ENCODE measurements at places on chromosomes 12 and 14.
A peak's percentile ranks its signal among the peaks of the same experiment; 100 is the strongest.

DNA sequence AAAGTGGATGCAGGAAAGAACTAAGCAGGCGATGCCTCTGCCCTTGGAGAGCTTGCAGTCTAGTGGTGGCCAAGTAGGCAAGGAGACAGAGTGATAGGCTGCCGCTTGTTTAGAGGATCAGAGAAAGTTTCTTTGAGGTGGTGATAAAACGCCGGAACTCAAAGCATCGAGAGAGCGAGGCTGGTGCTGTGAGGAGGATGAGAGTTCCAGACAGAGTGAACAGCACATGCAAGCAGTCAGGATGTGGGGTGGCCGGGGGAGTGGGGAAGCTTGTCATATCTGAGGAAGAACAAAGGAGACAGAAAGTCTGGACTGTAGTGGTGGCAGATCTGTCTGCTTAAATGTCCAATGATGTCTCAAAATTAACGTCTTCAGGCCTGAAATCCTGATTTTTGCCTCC lies 319.7 kb downstream of the SNAPC1 start:
- no peak for DNase-seq

GRCh38 chr14:62322216-62322615 lies 560.0 kb downstream of the SNAPC1 start:
- no peak for DNase-seq

DNA sequence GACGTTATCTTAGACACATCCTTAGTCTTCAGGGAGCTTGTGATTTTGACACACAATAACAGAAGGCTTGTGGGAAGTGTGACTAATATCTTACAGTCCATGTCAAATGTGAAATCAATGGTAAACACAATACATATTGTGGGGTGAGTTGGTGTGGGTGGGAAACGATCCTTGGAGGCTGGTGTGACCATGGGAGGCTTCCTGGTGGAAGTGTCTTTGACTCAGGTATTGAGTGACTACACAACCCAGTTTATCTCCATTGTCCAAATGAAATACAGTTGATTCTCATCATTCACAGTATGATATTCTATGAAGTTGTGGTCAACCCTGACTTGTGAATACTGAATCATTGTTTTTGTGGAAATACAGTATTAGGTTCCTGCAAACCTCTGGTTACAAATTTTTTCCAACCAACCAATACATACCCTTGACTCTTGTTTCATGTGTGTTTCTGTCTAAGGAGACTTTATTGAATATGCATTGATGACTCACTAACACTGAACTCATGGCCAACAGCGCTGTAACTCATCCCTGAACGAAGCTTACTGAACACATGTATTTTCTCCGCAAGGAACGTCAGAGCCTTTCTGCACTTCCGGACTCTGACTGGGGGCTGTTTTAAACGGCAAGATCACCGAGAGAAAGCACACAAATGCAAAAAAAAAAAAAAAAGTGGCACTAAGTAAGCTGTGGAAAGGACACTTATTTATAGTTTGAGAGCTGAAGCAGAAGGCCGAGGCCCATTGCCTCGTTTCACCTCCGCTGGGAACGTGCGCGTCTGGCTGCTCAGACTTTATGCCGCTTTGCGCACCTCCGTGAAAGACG lies 59.0 kb downstream of the CLMN start:
- peak; percentile 96 for DNase-seq

GRCh38 chr12:101204602-101205304 lies 5.3 kb downstream of the SLC5A8 start:
- no peak for DNase-seq

GRCh38 chr12:60281522-60281921 lies 685.7 kb downstream of the SLC16A7 start:
- DNase-seq: no peak

GRCh38 chr12:269191-269590 lies 6.6 kb upstream of the SLC6A13 start:
- DNase-seq: peak; percentile 36

DNA sequence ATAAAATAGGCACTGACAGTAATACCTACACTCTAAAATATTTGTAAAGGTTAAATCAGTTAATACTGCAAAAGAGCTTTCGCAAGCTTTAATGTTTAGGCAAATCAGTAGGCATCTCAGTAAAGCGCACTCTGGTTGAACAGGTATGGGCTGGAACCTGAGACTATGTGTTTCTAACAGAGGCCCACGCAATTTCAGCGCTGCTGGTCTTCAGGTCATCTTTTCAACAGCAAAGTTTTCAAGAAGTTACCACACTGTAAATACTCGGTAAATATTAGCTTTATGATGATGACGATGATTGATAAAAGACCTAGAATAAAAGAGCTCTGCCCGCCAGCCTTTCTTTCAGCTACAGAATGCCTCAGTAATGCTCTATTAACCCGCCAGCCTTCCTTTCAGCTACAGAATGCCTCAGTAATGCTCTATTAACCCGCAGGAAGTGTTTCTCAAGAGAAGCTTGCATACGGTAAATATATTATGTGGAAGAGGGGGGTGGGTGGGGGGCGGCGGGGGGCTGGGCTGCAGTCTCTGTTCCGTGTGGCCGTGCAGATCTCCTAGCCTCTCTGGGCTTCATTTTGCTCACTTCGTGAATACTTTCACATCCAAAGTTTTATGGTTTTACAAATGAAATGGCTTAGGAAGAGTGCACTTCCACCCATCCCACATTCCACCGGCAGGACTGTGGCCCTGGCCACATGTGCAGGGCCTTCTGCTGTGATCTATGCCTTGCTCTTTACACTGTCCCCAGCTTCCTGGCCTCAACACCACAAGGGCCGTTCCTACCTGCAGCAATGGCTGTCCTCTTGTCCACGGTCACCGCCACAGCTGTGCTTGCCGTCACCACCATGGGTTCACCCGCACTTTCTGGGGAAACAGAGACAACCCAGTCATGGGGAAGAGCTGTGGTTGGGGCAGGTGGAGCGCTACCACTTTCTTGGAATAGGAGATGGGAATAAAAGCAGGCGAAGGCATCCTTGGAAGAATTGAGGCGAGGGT lies 19.9 kb downstream of the LRTM2 start:
- DNase-seq: no peak

- no peak for DNase-seq
Observed at GRCh38 chr12:94916663-94917062, 86.8 kb downstream of the NDUFA12 start.

DNA sequence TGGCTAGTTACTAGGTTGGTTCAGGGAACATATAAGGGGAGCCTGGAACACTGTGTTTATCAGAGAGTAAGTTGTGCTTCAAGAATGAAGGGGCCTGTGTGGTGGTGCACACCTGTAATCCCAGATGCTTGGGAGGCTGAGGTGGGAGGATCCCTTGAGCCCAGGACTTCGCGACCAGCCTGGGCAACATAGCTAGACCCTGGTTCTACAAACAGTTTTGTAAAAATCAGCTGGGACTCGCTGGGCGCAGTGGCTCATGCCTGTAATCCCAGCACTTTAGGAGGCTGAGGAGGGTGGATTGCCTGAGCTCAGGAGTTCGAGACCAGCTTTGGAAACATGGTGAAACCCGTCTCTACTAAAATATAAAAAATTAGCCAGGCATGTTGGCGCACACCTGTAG lies 42.1 kb upstream of the GPR132 start:
- DNase-seq: no peak

GRCh38 chr12:118694128-118694775 lies 287.1 kb upstream of the SRRM4 start:
- DNase-seq: no peak

DNA sequence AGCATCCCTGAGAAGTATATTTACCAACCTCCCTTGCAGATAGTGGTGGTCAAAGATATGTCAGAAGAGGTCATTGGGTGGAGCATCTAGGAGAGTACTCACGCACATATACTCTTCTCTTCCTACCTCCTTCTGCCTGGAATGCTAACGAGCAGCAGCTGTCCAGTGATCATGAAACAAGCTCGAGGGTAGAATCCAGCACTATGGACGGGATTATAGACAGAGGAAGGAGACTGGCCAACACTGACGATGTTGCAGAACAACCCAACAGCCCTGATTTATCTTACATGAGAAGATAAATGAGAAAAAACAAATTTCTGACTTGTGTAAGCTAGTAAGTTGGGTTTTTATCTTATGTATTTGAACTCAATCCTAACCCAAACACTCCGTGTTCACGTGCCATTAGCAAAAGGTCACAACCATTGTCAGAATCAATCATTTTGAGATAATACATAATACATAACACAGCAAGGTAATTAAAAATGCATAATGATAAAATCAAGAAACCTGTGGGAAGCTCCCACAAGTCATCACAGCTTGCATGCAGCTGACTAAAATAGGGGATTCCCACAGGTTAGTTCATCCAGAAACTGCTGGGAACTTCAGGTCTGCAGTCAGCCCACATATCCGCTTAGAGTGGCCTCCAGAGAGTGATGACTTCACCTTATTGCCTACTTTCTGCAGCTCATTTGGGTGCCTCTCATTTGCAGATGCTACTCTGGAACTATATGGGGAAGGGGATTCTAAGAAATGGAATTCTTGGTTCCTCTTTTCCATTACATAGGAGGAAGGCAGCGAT lies 36.3 kb upstream of the STK38L start:
- DNase-seq: peak; percentile 42

GRCh38 chr12:54066408-54066807 lies 12.8 kb downstream of the HOXC4 start:
- no peak for DNase-seq

DNA sequence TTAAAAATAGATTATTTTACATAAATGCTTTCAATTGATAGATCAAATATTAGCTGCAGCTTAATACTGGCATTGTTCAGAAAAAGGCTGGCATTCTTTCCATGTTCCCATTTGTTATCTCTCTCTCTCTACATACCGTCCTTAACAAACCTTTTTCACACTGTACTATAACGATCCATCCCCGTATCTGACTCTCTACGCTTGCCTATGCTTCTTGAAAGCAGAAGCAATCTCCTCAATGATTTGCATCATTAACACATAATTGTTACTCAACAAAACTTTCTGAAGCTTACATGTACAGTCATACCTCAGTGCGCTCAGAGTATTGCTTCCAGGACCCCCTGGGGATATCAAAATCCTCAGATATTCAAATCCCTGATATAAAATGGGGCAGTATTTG lies 89.7 kb downstream of the TMTC1 start:
- no peak for DNase-seq

GRCh38 chr14:86961106-86961716 lies 1031.8 kb downstream of the GALC start:
- peak; percentile 32 for DNase-seq

GRCh38 chr12:45273717-45274271 lies 57.9 kb downstream of the ANO6 start:
- DNase-seq: peak; percentile 96

DNA sequence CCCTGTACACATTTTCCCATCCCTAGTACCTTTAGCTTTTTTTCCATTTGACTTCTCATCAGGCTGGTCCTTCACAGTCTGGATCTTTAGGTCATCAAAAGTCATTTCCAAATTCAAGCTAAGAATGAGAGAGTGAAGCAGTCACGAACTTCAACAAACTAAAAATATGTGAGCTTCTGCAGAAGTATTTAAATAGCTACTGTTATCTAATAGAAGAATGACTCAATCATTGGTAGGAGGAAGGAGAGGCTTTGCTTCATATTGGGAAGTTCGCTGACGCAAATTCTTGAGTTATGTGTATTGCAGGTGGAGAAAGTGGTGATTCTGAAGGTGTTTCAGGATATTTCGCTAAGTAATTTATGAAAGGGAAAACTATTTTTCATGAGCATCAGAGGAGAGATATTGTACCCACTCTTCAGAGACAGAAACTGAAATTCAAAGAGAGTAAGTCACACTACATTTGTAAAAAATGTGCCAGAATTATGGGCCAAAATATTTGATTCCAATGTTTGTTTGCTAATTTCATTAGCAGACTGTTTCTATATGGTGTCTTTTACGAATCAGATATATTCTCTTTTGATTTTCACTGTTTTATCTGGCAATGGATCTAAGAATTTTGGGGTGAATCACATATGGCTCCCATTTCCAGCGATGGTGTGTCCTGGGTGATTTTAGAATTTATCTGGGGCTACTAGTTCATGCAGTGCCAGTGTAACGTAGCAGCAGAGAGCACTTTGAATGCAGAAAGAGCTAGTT lies at the start of gene OLR1:
Gene OLR1 (minus strand): TSS at position 160 of the 756 bp plus-strand sequence. CDS start 55 bp downstream, at position 105.
- DNase-seq: no peak

DNA sequence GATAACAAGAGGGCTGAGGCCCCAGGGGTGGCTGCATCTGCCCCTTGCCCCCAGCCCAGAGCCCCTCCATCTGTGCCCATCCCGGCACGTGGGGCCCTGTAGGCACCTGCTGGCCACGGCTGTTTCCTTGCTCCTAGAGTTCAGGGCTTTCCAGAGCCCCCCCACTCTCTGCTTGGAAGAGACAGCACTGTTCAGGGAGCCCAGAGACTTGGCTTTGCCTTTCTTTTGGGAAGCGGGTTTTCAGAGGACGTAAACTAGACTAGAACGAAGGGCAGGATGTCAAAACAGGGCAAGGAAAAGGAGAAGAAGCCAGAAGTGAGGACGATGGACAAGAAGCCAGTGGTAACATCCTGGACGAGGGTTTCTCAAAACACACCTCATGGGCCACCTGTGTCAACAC lies 163.3 kb upstream of the LHX5 start:
- no peak for DNase-seq

- DNase-seq: no peak
Observed at GRCh38 chr12:31228811-31229792, 96.8 kb downstream of the SINHCAF start.

- DNase-seq: no peak
Observed at GRCh38 chr14:88327497-88327896, 4.4 kb upstream of the KCNK10 start.

DNA sequence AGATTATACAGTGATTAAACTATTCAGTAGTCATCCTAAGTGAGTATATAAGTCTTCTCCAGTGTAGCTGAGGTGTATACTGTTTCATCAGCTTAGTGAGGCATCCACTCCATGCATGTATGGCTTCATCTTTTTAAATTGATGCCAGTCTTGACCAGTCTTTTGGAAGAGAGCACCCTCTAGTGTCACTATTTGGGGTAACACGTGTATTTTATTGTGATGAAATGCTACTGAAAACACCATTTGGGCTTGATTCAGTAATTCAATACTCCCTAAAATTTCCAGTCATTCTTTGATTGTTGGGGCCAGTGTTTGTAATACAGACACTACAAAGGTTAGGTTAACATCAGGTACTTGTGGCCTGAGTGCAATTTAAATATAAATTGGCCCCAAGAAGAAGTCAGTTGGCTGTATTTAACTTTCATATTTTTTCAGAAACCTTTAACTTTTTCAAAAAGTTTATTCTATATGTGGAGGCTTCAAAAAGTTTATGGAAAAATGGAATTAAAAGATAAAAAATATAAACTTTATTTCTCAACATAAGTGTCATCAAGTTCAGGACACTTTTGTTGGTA lies 35.3 kb downstream of the MIPOL1 start:
- DNase-seq: peak; percentile 75

DNA sequence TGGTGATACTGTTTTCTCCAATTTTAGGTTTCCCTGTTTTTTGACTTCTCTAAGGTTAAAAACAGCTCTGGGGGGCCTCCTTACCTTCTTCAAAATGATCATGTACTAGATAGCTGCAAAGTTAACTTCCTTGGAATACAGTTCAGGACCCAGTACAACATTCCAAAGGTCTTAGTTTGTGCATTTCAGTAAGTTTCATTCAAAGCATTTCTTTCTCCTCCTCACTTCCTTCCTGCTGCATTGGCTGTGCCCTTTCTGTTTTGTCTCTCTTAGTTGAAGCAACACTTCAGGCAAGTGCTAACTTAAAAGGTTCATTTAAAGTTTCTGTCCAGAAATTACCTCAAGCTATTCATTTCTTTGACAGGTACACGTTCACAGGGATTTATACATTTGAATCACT lies 95.7 kb downstream of the SCN8A start:
- DNase-seq: no peak
